ENCODE measurements at places on chromosomes 13 and 19. TPM values are rescaled to one million over a fixed set of nuclear protein-coding genes. Genes with fewer than 3 reads are reported as not detected.

DNA sequence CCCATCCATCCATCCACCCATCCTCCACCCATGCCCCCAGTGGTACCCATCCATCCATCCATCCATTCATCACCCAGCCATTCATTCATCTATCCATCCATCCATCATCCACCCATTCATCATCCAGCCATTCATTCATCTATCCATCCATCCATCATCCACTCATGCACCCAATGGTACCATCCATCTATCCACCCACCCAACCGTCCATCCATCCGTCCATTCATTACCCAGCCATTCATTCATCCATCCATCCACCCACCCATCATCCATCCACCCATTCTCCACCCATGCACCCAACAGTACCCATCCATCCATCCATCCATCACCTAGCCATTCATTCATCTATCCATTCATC is 5.3 kb downstream of the PLPPR3 start:
- no peak overlapping the region for H3K4me3 ChIP-seq
- peaks cover 29% of the 10 kb centered on the region for H3K36me3 ChIP-seq
- no peaks in the 10 kb centered on the region for H3K27me3 ChIP-seq
- H3K4me1 ChIP-seq, result no peaks in the 10 kb centered on the region
- no peak overlapping the region for H3K27ac ChIP-seq

DNA sequence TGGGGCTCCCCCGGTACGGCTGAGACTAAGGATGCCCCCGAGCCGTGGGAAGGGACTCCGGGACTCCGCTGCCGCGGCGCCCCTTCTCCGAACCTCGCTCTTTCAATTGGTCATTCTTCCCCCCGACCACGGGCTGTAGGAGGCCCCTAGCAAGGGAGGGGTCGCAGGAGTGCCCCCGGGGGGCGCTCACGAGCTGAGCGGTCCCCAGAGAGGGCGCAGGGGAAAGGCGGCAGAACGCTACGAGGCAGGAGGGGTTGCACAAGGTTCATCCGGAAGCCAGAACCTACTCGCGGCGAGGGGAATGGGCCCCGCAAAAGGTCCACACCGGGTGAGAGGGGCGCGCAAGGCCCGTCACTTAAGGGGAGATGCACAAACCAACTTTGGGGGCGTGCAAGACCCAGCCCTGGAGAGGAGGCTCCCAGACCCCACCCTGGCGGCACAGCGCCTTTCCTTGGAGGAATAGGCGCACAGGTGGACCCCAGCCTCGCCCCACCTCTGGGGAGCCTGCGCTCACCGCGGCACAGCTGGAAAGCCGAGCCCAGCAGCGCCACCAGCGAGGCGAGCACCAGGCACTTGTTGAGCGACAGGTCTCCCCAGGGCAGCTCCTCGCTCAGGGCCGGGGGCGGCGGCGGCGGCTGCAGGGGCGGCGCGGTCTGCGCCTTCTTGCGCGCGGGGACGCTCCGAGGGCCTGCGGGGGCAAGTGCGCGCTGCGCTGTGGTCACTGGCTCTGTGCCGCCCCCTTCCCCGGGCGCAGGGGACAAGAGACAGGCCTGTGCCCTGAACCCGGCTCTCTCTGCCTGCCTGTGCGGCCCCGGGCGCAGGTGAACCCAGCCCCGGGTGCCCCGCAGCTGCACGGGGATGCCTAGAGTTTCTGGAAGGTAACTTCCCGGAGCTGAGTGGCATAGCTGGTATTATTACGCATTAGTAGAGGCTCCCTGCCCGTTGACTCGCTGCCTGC is 2.8 kb downstream of the JSRP1 start:
- no peak overlapping the region for H3K27ac ChIP-seq
- no peaks in the 10 kb centered on the region for H3K36me3 ChIP-seq
- DNase-seq, result peak; percentile 65
- peaks cover 17% of the 10 kb centered on the region for H3K4me1 ChIP-seq
- peak overlapping the region; percentile 58 for H3K4me3 ChIP-seq

Gene SMIM44
- not detected for total RNA-seq

DNA sequence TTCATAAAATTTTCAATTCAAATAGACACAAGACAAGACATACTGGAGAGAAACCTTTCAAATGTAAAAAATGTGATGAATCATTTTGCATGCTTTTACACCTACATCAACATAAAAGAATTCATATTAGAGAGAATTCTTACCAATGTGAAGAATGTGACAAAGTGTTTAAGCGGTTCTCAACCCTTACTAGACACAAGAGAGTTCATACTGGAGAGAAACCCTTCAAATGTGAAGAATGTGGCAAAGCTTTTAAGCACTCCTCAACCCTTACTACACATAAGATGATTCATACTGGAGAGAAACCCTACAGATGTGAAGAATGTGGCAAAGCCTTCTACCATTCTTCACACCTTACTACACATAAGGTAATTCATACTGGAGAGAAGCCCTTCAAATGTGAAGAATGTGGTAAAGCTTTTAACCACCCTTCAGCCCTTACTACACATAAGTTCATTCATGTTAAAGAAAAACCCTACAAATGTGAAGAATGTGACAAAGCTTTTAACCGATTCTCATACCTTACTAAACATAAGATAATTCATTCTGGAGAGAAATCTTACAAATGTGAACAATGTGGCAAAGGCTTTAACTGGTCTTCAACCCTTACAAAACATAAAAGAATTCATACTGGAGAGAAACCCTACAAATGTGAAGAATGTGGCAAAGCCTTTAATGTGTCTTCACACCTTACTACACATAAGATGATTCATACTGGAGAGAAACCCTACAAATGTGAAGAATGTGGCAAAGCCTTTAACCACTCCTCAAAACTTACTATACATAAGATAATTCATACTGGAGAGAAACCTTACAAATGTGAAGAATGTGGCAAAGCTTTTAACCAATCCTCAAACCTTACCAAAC is 24.6 kb upstream of the ZNF431 start:
- no peak overlapping the region for H3K27ac ChIP-seq
- H3K4me3 ChIP-seq, result no peak overlapping the region
- H3K4me1 ChIP-seq, result no peaks in the 10 kb centered on the region
- H3K27me3 ChIP-seq, result no peaks in the 10 kb centered on the region
- DNase-seq, result no peak

Gene GJB2
- 1.1 TPM for total RNA-seq

Gene PSG2
- not detected for total RNA-seq

DNA sequence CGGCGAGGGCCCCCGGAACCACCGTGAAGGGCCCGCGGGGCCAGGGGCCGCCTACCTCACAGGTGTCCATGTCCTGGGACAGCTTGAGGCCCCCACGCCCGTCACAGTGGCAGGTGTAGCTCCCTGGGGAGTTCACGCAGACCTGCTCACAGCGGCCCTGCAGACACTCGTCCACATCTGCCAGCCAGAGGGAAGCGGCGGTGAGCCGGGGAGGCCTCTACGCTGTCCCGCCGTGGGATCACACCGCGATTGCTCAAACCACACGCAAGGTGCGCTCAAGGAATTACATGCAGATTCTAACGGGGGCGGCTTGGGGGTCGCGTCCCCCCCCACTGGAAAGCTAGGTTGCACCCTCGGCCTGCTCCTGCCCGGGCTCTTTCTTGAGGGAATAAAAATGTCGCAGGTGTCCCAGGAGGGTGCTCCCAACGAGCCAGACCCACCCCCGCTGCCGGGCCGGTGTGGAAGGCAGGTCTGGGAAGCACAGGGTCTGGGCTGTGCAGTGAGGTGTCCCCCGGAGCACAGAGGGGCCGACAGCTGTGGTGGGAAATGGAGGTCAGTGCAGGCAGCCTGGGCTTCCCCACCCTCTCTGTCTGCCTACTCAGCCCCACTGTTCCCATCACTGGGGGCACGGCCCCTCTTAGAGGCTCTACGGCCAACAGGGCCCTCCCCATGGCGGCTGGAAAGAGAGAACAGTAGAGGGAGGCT is 29.2 kb downstream of the GAS6 start:
- no peaks in the 10 kb centered on the region for H3K36me3 ChIP-seq
- no peak for DNase-seq
- no peak overlapping the region for H3K27ac ChIP-seq
- H3K4me1 ChIP-seq, result peaks cover 7% of the 10 kb centered on the region

GRCh38 chr13:104021806-104022397 is 955.7 kb upstream of the SLC10A2 start:
- no peak for DNase-seq
- no peaks in the 10 kb centered on the region for H3K36me3 ChIP-seq
- H3K27ac ChIP-seq, result no peak overlapping the region
- H3K4me1 ChIP-seq, result no peaks in the 10 kb centered on the region
- H3K4me3 ChIP-seq, result no peak overlapping the region

DNA sequence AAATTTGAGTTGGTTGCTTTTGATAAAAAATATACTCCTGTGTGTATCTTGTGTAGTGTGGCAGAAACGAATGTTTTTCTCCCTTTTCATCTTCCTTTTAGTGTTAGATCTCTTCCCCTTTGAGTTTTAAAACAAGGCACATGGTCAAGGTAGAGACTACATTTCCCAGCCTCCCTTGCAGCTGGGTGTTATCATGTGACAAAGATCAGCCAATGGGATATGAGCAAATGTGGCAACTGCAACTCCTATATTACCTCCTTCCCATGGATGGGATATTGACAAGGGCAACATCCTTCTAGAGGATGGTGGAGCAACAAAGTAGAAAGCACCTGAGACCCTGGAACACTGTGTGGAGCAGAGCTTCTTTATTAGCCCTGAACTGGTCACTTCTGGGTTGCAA is 42.4 kb downstream of the ADGRE3 start:
- peak; percentile 26 for DNase-seq
- no peak overlapping the region for H3K27ac ChIP-seq
- no peaks in the 10 kb centered on the region for H3K36me3 ChIP-seq
- H3K4me1 ChIP-seq, result peaks cover 2% of the 10 kb centered on the region
- peaks cover 2% of the 10 kb centered on the region for H3K27me3 ChIP-seq
- no peak overlapping the region for H3K4me3 ChIP-seq

- peak overlapping the region; percentile 57 for H3K27ac ChIP-seq
- no peak overlapping the region for H3K4me3 ChIP-seq
- H3K36me3 ChIP-seq, result peaks cover 54% of the 10 kb centered on the region
- no peaks in the 10 kb centered on the region for H3K27me3 ChIP-seq
- no peak for DNase-seq
Observed at GRCh38 chr19:48246101-48246500, 9.6 kb downstream of the CARD8 start.

DNA sequence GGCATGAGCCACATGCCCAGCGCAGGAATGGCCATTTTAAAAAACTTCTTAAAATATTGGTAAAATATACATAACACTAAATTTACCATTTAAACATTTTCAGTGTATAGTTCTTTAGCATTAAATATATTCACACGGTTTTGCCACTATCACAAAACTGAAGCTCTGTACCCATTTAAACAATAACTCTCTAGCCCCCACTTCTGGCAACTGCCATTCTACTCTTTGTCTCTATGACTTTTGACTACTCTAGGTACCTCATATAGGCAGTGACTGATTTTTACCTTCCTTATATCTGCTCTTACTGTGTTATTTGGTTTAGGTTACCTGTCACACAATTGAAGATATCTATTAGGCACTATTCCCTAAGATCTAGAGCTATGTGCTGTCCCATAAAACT is 2.3 kb upstream of the KBTBD7 start:
- peaks cover 13% of the 10 kb centered on the region for H3K36me3 ChIP-seq
- H3K27me3 ChIP-seq, result no peaks in the 10 kb centered on the region

Gene KIR2DL4
- not detected for total RNA-seq

GRCh38 chr13:72536714-72537394 is 190.6 kb downstream of the MZT1 start:
- no peaks in the 10 kb centered on the region for H3K4me1 ChIP-seq
- H3K27ac ChIP-seq, result no peak overlapping the region
- H3K4me3 ChIP-seq, result no peak overlapping the region
- no peak for DNase-seq
- no peaks in the 10 kb centered on the region for H3K36me3 ChIP-seq

Gene MEIS3
- not detected for total RNA-seq

- no peaks in the 10 kb centered on the region for H3K4me1 ChIP-seq
- no peak overlapping the region for H3K4me3 ChIP-seq
- H3K27me3 ChIP-seq, result peaks cover 18% of the 10 kb centered on the region
- H3K36me3 ChIP-seq, result no peaks in the 10 kb centered on the region
- no peak for DNase-seq
- no peak overlapping the region for H3K27ac ChIP-seq
Observed at GRCh38 chr19:31057476-31057875, 291.8 kb downstream of the TSHZ3 start.

DNA sequence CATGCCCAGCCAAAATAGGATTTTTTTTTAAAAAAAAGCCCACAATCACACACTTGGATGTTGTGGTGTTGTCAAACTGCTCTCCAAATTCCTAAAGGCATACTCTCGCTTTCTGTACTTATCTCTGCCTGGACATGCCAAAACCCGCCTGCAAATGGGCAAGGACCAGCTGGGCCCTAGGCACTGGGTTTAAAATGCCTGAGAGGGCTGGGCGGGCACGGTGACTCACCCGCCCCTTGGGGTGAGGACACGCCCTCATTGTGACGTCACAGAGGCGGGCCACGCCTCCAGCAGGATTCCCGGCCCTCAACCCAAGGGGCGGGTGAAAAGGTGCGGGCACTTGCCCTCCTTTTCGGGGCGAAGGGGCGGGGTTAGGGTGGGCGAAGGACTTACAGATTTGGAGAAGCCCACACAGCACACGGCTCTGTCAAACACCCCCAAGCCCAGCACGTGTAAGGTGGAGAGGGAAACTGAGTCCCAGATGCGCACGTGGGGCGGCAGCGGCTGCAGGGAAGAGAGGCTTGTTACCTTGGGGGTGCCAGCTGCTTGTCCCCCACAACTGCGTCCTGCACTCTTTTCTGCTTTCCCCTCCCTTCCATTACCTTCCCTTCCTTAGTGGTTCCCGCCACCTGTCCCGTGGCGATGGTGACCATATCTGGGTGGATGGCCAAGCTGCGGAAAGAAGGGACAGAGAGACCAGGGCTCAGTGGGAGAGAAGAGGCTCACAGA is 6.6 kb downstream of the EML2 start:
- peaks cover 17% of the 10 kb centered on the region for H3K4me1 ChIP-seq
- peak; percentile 60 for DNase-seq
- peaks cover 37% of the 10 kb centered on the region for H3K36me3 ChIP-seq
- no peaks in the 10 kb centered on the region for H3K27me3 ChIP-seq
- no peak overlapping the region for H3K4me3 ChIP-seq

Gene ZNF724
- 15.7 TPM for total RNA-seq

DNA sequence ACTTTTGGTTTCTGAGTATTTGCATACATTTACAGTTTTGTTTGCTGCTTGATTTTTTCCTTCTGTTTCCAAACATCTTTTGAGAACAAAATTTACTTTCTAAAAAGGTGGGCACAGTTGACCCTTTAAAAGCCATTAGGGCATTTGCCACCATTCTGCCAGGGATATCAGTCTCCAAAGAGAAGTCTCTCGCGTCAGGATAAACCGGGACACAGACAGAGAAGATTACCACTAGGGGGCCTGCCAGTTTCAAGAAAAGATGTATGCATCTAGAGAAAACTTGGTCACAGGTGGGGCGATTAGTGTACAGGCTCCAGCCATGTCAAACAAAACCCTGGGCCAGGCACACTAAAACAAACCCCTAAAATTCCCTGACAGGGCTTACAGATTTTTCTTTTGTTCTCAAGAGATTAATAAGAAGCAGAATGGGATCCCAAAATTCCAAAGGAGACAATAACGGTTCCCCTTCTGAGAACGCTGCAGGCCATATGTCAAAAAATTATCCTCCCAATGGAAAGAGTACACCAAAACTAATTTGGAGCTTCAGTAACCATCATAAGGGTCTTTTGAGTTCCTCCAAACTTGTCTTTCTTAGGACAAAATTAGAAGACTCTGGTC is 10.7 kb upstream of the PABPC3 start:
- no peaks in the 10 kb centered on the region for H3K4me1 ChIP-seq
- H3K36me3 ChIP-seq, result no peaks in the 10 kb centered on the region
- H3K27me3 ChIP-seq, result peaks cover 5% of the 10 kb centered on the region
- H3K4me3 ChIP-seq, result no peak overlapping the region
- DNase-seq, result peak; percentile 34

Measured in activated CD8-positive, alpha-beta T cell treated with anti-CD3 and anti-CD28 coated beads for 36 hours (primary cell).